ENCODE measurements at places on chromosomes 11 and 22.
A peak's percentile ranks its signal among the peaks of the same experiment; 100 is the strongest.

GRCh38 chr11:44518968-44519550, 46.4 kb upstream of the CD82 start:
- DNase-seq, result no peak

GRCh38 chr22:36856121-36856791, 4.5 kb upstream of the NCF4 start:
- peak; percentile 92 for DNase-seq

DNA sequence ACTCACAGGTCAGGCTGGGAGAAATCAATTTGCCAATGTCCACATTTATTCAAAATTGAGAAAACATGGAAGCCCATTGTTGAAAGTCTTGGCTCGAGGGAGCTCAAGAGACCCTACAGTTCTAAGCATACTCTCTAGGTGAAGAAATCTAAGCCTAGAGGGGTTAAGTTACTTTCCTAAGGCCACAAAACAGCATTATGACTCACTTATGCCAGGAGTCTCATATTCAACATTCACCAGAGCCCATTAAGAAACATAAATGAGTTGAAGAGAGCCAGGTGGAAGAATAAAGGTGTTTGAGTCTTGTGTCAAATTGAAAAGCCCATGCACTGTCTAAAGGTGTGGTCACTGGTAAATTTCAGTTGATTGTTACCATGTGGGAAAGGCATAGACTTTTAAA, 108.1 kb downstream of the INSC start:
- no peak for DNase-seq

DNA sequence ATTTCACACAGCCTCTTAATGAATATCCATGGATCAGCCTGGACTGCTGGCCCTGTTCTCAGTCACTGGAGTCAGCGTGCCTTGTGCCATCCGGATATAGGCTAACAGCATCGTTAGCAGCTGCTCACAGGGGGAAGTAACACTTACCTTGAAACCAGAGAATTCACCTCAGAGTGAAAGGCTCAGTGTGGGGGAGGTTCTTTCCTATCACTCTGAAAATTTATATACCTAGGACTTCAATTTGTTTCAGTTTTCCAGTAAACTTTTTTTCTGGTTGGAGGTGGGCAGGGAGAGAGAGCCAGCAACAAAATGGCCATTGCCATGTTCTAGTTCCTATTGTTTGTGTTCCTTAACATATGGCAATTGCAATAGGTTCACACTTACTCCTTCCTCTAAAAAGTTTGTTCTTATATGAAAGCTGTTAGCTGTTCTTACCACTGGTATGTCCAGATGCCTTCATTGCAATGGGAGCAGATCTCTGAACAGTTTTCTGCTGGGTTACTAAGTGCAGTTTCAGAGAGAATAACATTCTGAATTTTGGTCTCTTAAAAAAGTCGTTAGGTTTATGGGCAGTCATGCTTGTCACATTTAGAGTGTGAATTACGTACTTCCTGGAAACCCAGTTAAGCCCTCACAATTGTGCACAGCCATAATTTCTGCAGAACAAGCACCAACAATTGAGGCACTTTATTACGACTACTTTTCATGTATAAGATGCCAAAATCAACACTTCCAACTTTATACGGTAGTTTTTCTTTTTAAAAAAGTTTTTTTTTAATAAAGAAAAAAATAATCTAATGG, 247.6 kb downstream of the CADM1 start:
- DNase-seq, result no peak

- DNase-seq, result no peak
These were observed 839 bp downstream of the STX5 start for GRCh38 chr11:62830904-62831519.

GRCh38 chr11:5225480-5225871, 1.4 kb downstream of the HBB start:
- no peak for DNase-seq

GRCh38 chr11:119181677-119182412, 3.4 kb upstream of the NHERF4 start:
- DNase-seq, result no peak

DNA sequence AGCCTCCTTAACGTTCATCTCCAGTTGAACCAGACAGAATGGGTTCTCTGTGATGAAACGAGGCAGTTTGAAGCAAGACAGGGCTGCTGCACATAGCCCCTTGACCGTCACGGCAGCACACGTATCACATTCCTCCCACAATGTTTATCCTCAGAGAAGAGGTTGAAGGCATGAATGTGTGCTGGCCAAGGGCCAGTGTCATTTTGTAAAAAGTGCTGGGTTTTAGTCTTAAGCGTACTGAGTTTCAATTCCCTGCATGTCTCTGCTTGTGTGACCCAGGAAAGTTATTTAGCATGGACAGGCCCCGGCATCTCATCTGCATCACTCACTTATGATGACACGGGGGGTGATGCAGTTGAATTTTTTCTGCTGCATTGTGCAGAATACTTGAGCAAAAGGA, 31.6 kb downstream of the TTC12 start:
- DNase-seq, result no peak

DNA sequence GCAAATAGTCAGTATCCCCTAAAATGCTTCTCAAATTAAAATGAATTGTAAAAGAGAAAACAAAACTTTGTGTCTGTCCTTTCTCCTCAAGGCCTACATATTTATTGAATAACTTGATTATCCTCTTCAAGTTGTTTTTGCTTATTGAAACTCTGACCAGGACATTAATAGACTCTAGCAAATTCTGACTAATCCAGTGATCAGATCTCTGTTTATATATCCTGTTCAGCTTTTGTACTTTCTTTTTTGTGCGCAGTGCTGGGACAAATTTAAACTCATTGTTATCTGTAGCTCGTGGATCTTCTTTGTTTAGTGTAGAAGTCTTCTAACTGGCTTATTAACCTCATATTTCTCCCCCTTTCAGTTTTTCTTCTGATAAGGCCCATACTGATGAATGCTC, 139.9 kb upstream of the SORL1-AS1 start:
- no peak for DNase-seq

- no peak for DNase-seq
These were observed 59.0 kb downstream of the ST14 start for GRCh38 chr11:130218501-130219070.

DNA sequence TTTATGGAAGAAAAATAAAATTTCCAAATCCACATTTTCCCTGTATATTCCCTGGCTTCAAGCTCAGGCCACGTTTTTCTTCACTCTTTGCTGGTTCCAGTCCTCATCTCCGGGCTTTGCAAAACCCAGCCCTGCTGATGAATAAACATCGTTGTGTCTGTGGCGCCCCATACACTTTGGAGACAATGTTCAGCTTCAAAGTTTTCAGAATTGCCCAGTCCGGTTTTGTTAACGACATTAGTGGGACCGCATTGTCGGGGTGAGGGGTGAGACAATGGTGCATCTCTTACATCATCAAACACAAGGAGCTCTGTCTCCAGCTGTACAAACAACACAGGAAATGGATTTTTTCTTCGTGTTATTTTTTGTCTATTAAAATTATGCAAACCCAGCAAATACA, 53.4 kb upstream of the HTATIP2 start:
- peak; percentile 14 for DNase-seq

DNA sequence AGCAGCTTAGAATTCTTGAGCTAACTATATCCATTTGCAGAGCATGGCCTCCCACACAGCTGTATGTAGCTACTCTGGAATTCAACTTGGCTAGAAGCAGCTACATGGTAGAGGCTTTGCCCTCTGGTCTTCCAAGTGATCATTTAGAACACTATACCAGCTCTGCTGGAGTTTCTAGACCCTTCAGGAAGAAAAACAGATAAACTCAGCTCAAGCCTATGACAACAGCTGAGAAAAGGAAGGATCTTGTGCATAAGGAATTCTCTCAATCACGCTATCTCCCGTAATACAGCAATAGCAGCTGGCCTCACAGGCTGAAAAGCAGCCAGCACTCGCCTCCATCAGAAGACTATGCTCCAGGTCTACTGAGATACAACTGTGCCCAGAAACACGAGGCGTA, 50.6 kb upstream of the APOA1 start:
- no peak for DNase-seq

GRCh38 chr11:115321605-115322289, 182.5 kb downstream of the CADM1 start:
- DNase-seq, result no peak

GRCh38 chr22:36084717-36085116, 56.1 kb upstream of the RBFOX2 start:
- no peak for DNase-seq

GRCh38 chr11:109526061-109526460, 104.1 kb downstream of the C11orf87 start:
- DNase-seq, result no peak

DNA sequence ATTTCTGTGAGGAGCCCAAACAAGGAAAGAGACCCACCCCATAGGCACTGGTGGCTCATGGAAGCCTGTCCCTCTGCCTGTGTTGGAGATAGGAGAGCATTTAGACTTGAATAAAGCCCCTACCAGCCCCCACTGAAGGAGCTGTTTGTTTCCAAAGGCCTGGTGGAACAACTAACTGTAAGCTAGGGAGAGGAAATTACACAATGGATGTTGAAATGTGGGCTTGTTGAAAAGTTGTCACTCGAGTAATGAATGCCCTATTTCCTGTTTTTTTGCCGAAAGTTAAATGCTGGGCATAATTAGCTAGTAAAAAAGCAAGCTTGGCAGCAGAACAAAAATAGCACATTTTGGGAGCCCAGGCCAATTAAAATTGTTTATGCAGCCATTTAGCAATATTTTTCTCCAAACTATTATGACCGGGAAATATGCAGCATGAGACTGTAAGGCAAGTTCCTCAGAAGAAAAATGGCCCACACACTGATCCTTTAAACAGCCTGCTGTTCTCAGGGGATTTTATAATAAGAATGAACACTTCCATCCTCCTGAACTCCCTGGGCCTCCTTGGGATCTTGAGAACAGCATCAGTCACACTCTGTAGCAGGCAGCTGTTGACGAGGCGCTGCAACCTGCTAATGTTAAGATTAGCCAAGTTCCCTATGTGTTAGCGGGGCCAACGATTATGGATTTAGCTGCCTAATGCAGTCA, 38.6 kb upstream of the LMO2 start:
- no peak for DNase-seq

GRCh38 chr11:96217206-96217605, 125.8 kb downstream of the MAML2 start:
- no peak for DNase-seq

- DNase-seq, result no peak
These were observed 78.2 kb downstream of the KCNC1 start for GRCh38 chr11:17812865-17813187.

GRCh38 chr22:29479417-29480261, at the start of gene NEFH:
NEFH (plus strand) TSS chr22:29480218; CDS start chr22:29480263, 45 bp downstream.
- DNase-seq, result peak; percentile 23

- no peak for DNase-seq
These were observed 43.4 kb upstream of the SC5D start for GRCh38 chr11:121249039-121249663.

DNA sequence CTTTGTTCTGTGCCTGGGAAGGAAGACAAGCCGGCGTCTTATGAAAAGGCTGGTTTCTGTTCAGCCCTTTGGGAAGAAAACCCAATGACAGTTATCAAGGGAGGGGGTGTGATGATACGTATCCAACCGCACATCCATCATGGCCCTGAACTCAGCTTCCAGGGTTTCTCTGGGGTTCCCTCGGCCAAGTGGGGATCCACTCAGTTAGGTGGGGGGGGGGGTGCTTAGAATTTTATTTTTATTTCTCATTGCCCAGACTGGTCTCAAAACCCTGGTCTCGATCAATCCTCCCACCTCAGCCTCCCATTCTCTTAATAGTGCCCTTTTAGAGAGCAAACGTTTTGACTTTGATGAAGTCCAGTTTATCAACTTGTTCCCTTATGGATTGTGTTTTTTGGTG, 25.7 kb downstream of the KCNQ1 start:
- DNase-seq, result no peak

GRCh38 chr11:27317751-27318150, 45.3 kb downstream of the CCDC34 start:
- DNase-seq, result no peak

DNA sequence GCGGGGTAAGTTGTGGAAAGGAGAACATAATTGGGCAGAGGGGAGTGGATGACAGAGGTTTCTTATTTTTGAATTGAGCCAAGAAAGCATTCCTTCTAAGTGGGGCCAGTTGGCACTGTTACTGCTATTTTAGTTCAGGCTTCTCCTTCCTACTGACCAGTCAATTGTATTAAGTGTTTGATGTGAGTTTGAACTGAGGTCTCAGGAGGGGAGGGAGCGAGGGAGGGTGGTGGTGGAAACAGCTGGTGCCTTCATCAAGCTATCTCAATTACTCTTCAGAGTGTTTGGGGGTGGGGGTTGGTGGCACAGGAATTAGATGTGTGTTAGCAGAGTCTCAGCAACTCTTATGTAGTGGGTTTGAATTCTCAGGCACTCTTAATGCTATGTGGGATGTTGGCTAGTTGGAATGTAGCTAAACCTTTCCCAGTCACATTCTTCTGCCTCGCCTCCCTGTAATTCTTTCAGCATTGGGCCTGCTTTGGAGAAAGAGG, 14.5 kb downstream of the CTNND1 start:
- DNase-seq, result no peak

DNA sequence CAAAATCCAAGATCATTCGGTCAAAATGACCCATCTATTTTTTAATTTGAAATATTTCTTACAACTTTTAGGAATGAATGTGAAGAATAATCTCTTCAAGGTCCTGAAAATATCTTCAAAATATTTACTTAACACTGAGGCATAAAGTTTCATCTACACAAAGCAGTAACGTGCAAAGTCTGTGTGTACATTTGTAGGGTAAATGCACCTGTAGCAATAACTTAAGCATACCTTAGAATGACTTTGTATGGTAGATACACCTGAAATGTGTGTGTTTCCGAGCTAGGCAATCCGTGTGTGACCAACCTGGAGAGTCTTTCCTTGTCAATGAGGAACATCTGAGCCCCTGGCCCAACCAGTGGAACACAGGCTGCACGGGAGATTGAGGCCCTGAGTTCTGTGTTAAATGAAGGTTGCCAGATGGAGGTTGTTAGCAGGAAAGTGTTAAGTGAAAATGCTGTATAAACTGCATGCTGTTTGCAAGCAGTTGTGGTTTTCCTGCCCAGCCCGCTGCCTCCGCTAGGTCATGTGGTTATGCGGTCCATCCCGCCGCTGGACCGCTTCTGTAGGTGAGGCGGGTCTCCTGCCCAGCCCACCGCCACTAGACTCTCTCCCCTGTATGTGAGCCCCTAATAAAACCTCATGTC, 7.6 kb upstream of the CTR9 start:
- no peak for DNase-seq

DNA sequence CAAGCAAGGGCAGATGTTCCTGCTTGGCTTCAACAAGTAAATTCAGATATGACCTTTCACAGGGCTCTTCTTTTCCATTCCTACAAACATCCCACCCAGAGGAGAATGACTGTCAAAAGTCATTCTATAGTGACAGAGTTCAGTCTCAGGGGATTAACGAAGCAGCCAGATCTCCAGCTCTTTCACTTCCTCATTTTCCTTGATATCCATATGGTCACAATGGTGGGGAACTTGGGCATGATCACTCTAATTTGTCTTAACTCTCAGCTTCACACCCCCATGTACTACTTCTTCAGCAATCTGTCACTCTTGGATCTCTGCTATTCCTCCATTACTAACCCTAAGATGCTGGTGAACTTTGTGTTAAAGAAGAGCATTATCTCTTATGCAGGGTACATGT, 15.0 kb upstream of the OR8B8 start:
- no peak for DNase-seq

DNA sequence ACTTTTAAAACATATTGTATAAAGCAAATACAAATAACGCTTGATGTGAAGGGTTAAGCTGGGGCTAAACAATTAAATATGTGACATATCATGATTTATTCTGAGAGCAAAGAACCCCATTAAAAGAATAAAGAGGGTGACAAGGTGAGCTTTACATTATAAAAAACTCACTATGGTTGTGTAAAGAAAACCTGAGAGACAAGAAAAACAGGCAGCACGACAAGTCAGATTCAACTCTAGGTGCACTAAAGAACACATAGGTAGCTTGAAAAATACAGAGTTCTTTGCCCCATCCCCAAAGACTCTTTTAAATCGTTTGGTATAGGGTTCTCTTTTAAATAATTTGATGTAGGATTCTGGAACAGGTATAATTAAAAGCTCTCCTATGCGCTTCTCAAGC, 63.5 kb downstream of the LUZP2 start:
- no peak for DNase-seq

All from NCI-H1930 (cell line).